NCI-H82 (cell line): ENCODE measurements at places on chromosomes 16 and 17.

DNA sequence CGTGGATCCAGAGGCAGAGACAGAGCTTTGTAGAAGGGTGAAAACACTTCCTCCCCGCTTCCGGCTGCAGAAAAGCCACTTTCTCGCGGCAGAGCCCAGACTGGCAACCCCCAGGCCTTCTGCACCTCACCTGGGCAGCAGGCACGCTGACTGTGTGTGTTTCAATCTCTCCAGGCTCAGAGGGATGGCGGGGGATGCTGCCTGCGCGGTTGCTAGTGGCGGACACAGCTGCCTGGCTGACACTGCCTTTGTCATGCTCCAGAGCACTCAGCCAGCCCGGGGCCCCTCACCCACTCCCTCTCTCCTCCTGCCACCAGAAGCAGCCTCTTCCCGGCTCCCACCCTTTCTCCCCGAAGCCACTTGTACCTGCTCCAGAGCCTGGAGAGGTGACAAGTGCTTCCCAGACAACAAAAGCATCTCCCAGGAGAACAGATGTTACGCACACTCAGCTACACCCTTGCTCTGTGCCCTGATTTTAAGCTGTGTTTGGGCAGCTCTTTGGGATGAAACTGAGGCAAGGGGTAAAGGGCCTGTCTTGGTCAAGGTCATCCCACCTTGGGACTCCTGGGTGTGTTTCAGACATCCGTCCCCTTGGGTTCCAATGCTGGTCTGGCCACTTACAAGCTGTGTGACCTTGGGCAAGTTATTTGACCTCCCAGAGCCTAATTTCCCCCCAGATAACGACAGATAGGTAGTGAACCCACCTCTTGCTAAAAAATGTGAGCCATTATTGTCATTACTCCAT lies 9.2 kb upstream of the GLIS2 start:
- peak; percentile 74 for DNase-seq

- peak; percentile 52 for DNase-seq
Measured at GRCh38 chr17:57811638-57812280, 38.1 kb downstream of the MRPS23 start.

DNA sequence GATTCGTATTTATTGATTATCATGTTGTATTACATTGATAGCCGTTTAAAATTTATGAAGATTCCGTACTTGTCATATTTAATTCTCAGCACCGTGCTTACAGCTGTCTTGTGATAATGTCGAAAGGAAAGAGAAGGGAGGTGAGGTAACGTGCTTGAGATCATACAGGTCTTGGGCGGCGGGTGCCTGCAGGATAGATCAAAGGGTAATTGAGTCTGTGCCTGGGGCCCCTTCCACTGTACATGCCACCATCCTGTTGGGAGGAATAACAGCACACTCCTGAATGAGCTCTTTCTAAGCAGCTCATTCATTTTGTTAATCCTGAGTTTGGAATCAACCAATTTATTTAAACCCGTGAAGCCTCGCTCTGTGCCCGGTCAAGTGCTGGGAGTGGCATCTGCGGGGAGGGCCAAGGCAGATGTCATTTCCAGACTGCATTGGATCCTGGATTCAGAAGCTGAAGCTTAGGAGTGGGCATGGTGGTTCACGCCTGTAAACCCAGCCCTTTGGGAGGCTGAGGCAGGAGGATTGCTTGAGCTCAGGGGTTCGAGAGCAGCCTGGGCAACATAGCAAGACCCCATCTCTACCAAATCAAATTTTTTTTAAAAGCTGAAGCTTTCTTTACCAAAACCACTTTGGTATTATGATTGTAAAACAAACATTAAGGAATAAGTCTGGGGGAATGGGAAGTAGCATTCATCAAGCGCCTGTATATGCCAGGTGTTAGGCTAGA lies 25.8 kb downstream of the WWOX start:
- no peak for DNase-seq

DNA sequence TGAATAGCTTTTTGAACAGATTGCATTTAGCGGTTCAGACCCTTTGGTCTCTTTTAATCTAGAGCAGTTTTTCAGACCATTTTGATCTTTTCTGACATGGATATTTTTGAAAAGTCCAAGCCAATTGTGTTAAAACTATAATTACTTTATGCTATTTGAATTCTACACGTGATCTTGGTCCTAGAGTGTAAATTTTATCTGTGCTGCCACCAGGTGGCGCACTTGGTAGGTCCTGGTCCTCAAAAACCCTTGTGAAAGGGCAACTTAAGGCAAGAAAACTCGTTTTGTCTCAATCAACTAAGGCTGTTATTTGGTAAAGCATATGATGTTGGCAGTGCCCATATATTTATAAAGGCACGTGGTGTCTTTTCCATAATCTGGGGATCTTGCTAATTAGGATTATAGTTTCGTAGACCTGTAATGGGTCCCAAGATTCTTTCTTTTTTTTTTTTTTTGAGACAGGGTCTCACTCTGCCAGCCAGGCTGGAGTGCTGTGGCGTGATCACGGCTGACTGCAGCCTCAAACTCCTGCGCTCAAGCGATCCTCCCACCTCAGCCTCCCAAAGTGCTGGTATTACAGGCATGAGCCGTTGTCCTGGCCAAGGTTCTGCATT lies 43.9 kb upstream of the TEX2 start:
- DNase-seq = peak; percentile 75

DNA sequence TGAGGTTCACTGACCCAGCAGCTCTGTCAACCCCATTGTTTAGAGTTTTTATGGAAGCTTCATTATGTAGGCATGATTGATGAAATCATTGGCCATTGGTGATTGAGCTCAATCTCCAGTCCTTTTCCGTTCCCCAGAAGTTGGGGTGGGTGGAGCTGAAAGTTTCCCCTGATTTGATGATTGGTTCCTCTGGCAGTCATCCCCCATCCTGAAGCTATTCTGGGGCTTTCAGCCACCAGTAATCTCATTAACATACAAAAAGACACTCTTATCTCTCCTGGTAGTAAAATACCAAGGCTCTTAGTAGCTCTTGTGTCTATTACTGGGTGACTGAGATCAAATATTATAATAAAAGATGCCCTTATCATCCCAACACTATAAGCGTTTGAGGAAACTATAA lies 67.1 kb downstream of the TANC2 start:
- peak; percentile 8 for DNase-seq

DNA sequence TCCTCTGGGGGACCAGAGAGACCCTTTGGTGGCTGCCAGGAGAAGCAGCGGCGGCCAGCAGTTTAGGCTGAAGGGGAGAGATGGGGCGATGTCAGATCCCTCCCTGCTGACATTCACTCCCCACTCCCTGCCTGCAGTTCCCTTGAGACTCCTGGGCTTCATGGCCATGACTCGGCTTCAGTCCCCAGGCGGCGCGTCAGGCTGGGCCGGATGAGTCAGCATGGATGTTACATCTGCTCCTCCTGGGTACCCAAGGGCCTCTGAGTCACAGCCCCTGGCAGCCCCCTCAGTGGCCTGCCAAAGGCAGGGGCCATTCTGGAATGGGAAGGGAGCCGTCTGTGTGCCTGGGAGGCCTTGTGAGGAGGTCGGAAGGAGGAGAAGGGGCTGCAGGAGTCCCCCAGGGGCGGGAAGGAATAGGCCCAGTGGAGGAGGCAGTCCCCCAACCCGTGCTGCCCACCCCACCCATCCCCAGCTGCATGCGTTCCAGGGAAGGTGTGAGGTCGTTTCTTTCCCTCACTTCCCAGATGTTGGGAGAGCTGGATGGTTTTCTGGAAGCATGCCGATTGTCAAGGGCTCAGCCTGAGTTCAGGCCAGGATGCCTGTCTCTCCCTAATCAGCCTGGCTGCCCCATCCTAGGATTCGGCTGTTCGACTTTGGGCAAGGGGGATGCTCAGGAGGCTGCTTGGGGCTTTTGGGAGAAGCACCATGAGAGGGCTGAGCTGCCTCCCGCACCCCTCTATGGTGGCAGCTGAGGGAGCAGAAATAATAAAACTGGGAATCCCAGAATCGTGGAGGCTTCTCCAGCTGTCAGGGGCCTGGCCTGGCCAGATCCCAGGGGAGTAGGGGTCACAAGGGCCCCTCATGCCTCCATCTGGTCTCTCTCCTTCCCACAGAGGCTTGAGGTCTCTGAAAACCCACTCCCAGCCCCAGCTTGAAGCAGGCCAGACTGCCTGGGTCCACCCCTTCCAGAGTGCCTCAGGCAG lies 9.7 kb downstream of the RHBDL3 start:
- DNase-seq = peak; percentile 92

DNA sequence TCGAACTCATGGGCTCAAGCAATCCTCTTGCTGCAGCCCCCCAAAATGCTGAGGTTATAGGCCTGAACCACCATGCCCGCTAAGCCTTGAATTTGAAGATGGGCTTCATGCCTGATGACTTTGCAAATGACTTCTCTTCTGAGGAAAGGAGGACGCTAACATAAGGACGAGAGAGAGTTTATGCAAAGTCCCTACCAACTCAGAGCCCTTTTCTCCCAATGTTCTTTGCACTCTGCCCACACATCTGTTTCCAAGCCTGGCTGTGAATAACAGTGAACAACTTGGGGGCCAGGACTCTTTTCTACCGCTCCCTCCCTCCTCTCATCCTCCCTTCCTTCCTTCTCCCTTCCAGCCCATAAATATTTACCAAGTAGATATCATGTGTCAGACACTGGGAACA lies 8.5 kb upstream of the NPIPB2 start:
- DNase-seq = no peak

GRCh38 chr16:72934636-72935403 lies 113.1 kb downstream of the ZFHX3 start:
- DNase-seq = no peak

DNA sequence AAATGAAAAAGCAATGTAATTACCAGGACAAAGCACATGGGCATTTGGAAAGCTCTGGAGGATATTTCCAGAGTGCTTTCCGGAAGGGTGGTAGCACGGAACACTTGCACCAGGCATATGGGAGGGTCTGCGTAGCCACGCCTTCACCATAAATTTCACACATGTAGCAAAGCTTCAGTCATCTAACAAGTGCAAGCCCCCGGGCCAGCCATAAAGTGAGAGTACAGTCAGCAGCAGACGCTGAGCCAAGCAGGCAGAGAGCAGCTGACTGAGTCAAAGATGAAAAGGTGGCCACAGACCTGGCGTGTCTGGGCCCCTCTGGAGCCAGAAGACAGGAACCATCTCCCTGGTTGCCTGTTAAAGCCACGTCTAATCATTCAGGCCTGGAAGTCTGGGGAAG lies 130.6 kb downstream of the SEC14L1 start:
- no peak for DNase-seq

GRCh38 chr17:73365301-73365874 lies 53.6 kb upstream of the CDC42EP4 start:
- no peak for DNase-seq

GRCh38 chr17:28334171-28334570 lies 1.1 kb downstream of the IFT20 start:
- DNase-seq = no peak

- DNase-seq = no peak
Measured at GRCh38 chr17:65856865-65857264, 295.4 kb upstream of the AXIN2 start.

DNA sequence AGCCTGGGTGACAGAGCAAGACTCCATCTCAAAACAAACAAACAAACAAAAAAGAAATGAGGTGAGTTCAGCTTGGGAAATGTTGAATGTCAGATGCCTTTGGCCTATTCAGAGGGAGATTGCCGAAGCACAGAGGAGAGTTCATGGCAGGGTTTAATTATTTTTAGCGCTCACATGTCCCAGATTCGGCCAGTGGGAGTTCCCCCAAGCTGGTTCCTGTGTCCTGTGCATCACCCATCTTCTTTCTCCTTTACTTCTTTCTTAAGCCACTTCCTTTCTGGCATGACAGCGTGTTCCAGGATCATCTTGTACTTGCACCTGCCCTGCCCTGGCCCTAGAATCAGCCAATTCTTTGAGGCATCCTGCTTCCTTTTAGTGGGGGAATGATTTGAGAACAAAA lies 9.2 kb downstream of the MPV17L start:
- DNase-seq = no peak

GRCh38 chr17:19768046-19768782 lies 20.1 kb upstream of the ALDH3A1 start:
- DNase-seq = no peak

DNA sequence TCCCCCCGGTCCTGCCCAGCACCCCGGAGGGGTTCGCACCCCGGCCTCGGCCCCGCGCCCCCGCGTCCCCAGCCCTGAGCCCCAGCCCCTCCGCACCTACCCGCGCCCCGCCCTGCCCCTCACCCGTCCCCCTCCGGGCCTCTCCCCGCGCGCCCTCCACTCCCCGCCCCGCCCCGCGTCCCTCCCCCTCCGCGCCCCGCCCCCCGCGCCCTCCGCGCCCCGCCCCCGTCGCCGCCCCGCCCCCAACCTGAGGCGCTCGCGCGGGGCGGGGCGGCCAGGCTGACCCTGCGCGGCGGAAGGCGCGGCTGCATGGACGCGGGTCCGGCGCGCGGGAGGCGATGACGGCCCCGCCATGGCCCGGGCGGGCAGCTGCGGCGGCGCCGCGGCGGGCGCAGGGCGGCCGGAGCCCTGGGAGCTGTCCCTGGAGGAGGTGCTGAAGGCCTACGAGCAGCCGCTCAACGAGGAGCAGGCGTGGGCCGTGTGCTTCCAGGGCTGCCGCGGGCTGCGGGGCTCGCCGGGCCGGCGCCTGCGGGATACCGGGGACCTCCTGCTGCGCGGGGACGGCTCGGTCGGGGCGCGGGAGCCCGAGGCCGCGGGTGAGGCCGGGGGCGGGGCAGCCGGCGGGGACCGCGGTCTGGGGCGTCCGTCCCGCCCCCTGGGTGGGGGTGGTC lies at the start of gene SPIRE2:
Gene SPIRE2, plus strand, starts transcription at position 277 of the 671 bp plus-strand sequence. Its CDS starts 76 bp downstream, at position 353.
- peak; percentile 64 for DNase-seq

DNA sequence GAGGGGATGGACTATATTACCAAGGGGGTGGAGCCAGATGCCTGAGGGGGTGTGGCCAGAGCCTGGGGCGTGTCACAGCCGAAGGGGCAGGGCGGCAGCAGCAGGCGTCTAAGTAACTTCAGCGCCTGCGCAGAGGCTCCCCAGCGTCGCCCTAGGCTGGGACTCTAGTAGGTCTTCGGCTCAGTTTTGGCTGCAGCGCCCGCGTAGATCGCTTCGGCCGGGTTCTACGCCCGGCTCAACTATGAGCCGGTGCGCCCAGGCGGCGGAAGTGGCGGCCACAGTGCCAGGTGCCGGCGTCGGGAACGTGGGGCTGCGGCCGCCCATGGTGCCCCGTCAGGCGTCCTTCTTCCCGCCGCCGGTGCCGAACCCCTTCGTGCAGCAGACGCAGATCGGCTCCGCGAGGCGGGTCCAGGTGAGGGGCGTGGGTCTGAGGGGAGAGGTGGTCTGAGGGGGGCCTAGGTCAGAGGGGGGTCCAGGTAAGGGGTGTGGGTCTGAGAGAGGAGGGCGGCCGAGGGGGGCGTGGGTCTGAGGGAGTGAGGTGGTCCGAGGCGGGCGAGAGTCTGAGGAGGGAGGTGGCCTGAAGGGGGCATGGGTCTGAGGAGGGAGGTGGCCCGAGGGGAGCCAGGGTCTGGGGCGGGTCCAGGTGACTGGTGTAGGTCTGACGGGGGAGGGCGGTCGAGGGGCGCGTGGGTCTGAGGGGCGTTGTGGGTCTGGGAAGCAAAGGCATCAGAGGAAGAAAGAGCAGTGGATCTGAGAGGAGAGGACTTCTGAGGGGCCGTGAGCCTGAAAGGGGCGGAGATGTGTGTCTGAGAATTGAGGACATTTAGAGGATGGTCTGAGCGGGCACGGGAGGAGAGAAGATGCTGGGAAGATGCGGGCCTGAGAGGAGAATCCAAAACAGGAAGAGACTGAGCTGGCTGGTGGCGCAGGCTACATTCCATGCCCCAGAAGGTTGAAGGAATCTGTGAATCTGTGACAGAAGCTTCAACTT lies at the start of gene LPCAT2:
Gene LPCAT2, plus strand, starts transcription at position 132 of the 991 bp plus-strand sequence. Its CDS starts 110 bp downstream, at position 242.
- peak; percentile 81 for DNase-seq

GRCh38 chr17:18184143-18185031 lies 759 bp downstream of the ALKBH5 start:
- DNase-seq = peak; percentile 71

GRCh38 chr17:80169107-80169506 lies 723 bp upstream of the CARD14 start:
- no peak for DNase-seq

GRCh38 chr16:2810651-2811050 lies 6.4 kb upstream of the PRSS21 start:
- DNase-seq = no peak
